Smooth muscle cell of the pulmonary artery (primary cell): ENCODE measurements at places on chromosomes 7 and 10. TPM values are rescaled to one million over a fixed set of nuclear protein-coding genes. Genes with fewer than 3 reads are reported as not detected.

Gene PTN
- total RNA-seq = 9.0 and 13.2 TPM in 2 replicates

Gene WAPL
- 38.0 and 47.2 TPM in 2 replicates for total RNA-seq

Gene ENO4
- total RNA-seq = 0.07 and 0.13 TPM in 2 replicates

Gene TACC2
- total RNA-seq = 5.7 and 8.8 TPM in 2 replicates

Gene SYT15
- 0.17 and 0.20 TPM in 2 replicates for total RNA-seq
